ENCODE measurements at places on chromosomes 4 and X.

- DNase-seq, result no peak
Measured at GRCh38 chr4:37594099-37594498, 92.1 kb downstream of the RELL1 start.

DNA sequence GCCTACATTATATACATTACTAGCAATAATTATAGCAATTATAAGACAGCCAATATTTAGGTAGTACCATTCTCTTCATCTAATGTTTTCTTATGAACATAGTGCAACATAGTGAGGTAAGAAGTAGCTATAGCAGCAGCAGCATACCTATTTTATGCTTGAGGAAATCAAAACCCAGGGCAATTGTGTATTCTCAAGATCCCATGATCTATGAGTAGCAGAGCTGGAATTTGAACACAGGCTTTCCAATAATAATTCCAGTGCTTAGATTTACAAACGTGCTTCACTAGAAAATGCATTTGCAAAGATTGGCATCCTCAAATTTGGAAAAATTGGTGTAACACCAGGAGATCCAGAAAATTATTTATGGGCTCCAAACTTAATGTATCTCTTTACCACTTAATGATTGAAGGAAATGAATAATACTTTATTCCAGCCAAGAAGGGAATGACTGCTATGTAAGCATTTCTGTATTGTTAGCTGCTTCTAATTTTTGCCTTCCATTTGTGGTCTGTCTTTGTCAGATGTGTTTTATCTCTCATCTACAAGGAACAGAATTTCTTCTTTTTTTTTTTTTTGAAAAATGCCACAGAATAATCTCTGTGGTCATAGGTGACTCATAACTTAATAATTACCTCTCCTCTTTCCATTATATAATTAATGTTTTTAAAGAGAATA, 451.1 kb downstream of the ARAP2 start:
- no peak for DNase-seq

DNA sequence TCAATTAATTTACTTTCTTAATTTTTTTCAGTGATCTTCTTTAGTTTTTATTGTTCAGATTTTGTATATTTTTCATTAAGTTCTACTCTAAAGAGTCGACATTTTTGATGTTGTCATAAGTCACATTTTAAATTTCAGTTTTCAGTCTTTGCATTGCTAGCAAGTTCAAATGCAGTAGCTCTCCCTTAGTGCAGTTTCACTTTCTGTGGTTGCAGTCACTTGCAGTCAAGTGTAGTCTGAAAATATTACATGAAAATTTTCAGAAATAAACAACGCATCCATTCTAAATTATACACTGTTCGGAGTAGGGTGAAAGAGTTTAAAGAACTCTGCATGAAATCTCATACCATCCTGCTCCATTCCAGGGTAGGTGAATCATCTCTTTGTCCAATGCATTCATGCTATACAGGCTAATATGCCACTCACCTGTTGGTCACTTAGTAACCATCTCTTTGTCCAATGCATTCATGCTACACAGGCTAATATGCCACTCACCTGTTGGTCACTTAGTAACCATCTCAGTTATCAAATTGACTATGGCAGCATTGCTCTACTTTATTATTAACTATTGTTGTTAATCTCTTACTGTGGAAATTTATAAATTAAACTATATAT, 356.9 kb downstream of the STPG2 start:
- DNase-seq, result no peak

GRCh38 chr4:182276210-182277109, 33.3 kb downstream of the TENM3 start:
- no peak for DNase-seq

GRCh38 chr4:72568959-72569718, at the start of gene ADAMTS3:
Gene ADAMTS3, minus strand, starts transcription at chr4:72569221. Its CDS starts 459 bp downstream, at chr4:72568762.
- DNase-seq, result no peak
